Neural progenitor cell (in vitro differentiated cells): ENCODE measurements at places on chromosomes 7 and 10.

DNA sequence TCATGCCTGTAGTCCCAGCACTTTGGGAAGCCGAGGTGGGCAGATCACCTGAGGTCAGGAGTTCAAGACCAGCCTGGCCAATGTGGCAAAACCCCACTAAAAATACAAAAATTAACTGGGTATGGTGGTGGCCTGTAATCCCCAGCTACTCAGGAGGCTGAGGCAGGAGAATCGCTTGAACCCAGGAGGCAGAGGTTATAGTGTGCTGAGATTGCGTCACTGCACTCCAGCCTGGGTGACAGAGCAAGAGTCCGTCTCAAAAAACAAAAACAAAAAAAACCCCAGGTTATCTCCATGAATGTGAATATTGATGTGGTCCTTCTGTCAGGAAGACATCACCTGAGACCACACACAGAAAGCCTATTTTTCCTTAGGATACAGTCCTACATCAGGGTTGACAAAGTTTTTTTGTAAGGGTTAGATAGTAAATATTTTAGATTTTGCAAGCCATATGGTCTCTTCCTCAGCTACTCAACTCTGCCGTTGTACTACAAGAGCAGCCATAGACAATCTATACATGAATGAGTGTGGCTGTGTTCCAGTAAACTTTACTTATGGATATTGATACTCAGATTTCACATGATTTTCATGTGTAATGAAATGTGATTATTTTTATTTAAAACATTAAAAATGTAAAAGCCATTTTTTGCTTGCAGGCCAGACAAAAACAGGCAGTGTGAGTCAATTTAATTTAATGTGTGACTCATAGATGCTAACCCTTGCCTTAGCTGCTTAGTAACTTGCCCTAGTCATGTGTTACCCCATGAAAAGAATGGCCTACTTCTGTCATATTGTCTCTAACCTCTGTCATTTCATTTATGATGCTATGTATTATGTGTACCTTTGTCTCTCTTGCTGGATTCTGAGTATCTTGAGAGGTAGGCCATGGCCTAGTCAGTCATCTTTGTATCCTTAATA is 78.1 kb downstream of the TPST1 start:
- no peak for DNase-seq
- peaks cover 3% of the 10 kb centered on the region for H3K4me1 ChIP-seq
- H3K36me3 ChIP-seq = peaks cover 6% of the 10 kb centered on the region
- no peaks in the 10 kb centered on the region for H3K27me3 ChIP-seq

- H3K27ac ChIP-seq = no peak overlapping the region
- DNase-seq = peak; percentile 71
- no peaks in the 10 kb centered on the region for H3K36me3 ChIP-seq
Measured at GRCh38 chr7:158353606-158354570, 233.7 kb downstream of the PTPRN2 start.

- no peak for DNase-seq
- H3K4me1 ChIP-seq = no peaks in the 10 kb centered on the region
- H3K4me3 ChIP-seq = no peak overlapping the region
- H3K36me3 ChIP-seq = no peaks in the 10 kb centered on the region
- H3K27ac ChIP-seq = no peak overlapping the region
Measured at GRCh38 chr10:44714451-44714850, 196.7 kb upstream of the TMEM72 start.

DNA sequence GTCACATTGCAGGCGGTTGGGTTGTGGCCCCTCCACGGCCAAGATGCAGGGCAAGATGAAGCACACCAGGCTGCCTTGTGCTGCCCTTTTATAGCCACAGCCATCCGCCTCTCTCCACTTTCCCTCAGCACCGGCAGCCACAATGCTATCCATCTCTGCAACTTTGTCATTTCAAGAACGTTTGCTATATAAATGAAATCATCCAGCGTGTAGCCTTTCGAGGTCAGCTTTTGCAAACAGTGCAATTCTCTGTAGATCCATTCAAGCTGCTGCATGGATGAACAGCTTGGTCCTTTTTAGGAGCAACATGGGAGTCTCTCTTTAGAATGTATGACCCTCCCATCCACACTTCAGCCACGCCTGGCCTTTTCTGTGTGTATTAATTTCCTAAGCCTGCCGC is 6.4 kb upstream of the IL15RA start:
- no peak overlapping the region for H3K27ac ChIP-seq
- no peak for DNase-seq
- no peaks in the 10 kb centered on the region for H3K36me3 ChIP-seq
- H3K4me1 ChIP-seq = no peaks in the 10 kb centered on the region

DNA sequence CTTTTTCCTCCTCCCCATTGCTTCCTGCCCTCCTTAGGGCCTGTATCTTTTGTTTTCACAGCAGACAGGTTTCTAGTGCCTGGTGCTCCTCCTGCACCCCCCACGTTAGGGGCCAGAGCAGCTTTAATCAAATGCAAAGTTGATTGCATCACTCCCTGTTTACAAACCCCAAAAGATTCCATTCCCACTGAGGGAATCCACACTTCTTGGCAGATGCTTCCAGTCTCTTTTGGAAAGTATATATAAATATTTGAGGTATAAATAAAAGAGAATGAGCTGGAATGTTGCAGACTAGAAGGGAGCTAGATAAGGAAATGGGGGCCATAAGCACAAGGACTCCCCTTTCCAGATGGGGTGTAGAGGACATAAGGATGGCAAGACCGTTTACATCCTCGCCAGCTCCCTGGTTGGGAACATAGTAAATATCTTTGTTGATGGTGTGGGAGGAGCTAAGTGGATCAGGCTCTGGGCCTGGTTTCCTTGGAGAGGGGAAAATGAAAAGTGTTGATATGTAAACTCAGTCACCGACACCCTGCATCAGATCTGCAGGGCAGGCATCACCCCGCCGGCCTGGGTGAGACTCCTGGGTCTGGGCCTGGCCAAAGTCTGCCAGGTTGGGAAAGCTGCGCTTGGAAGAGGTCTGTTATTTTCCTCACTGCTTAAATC is 6.2 kb downstream of the RARRES2 start:
- peaks cover 17% of the 10 kb centered on the region for H3K27me3 ChIP-seq
- no peak overlapping the region for H3K27ac ChIP-seq
- H3K36me3 ChIP-seq = no peaks in the 10 kb centered on the region
- H3K4me3 ChIP-seq = no peak overlapping the region
- no peak for DNase-seq

DNA sequence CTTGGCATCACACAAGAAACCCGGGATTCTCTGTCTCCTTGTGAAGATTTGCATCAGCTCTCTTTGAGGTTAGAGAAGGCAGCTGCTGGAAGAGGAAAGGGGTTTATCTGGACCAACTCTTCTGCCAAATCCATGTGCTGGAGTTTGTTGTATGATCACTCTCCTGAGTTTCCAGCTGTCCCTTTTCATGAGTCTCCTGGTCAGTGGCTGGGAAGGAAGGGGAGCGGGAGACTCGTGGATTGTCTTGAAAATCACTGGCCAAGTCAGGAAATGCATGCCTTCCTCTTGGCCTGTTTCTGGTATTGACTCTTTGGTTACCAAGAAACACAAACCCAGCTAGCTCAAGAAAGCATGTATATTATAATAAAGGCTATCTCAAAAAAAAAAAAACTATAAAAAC is 38.8 kb downstream of the TACR2 start:
- no peak overlapping the region for H3K4me3 ChIP-seq
- no peaks in the 10 kb centered on the region for H3K27me3 ChIP-seq
- no peaks in the 10 kb centered on the region for H3K36me3 ChIP-seq
- no peak for DNase-seq
- peaks cover 9% of the 10 kb centered on the region for H3K4me1 ChIP-seq
